ENCODE measurements at places on chromosomes 3 and 15. TPM values are rescaled to one million over a fixed set of nuclear protein-coding genes. Genes with fewer than 3 reads are reported as not detected.

GOLGA8R gene
- not detected for polyA plus RNA-seq

DNA sequence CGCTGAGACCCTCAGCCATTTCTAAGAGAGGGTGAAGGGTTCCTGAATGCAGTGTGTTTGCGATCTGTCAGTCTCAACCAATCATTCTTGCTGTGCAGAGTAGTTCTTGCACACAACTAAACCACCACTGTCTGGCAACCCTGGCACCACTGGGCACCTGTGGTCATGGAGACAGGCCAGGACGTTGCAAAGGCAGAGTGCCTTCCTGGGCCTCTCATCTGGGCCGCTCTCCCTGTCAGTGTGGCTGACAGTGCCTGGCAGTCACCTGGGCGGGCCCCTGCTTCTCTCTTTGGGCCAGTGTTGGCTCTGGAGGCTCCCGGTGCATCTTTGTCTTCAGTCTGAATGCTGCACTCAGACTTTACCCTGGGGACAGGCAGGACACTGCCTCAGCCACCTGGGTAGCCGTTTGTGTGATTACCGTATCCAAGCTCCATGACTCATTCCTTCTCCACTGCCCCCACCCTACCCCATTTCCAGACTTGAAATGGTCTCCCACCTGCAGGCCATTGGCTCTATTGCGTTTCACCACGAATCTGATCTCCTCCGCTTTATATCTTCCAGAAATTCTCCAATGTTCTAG is 104.6 kb upstream of the KLF13 start:
- DNase-seq = no peak

PTX3 gene
- polyA plus RNA-seq = 1.7 TPM

P3H2 gene
- 31.1 TPM for polyA plus RNA-seq

HESX1 gene
- polyA plus RNA-seq = 7.1 TPM

- no peak for DNase-seq
These were observed 74.6 kb downstream of the PRICKLE2 start for GRCh38 chr3:64150623-64151207.

- no peak for DNase-seq
These were observed at the start of gene ALDH1A3 for GRCh38 chr15:100879464-100880138. TSS of gene ALDH1A3 (plus strand) at chr15:100879831. CDS start at chr15:100879908, 77 bp downstream.

NPHP3 gene
- 5.7 TPM for polyA plus RNA-seq

- no peak for DNase-seq
These were observed 36.7 kb downstream of the PTPN9 start for GRCh38 chr15:75542386-75542797.

DNA sequence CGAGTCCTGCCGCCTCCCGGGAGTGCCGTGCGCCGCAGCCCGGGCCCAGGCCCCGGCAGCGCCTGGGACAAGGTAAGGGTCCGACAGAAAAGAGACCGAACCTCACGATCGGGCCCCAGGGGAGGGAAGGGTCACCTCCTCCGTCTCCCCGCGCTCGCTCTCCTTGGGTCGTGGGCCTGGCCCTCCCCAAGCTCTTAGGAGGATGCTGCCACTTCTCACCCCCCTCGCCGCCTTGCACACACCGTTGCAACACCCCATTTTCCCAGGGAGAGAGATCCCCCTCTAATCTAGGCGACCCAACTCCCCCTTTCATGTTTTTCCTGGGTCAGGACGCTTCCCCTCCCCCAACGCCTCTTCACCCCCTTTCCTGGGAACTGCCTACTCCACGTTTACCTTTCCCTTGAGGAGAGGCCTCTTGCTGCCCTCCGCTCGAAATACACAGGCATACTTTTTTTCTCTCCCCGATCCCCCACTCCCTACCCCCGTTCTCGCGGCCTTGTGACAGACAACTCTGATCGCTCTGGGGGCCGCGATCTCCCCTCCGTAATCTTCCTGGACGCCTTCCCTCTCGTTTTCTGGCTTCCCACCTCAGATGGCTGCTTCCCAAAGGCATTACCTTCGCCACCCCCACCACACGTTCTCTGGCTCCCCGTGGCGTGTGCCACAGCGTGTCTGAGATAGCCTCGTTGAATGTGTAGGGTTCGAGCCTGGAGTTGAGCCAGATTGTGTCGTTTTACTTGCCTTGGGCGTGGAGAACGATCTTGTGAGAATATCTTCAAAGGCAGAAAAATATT is 688 bp downstream of the SETD5 start:
- peak; percentile 65 for DNase-seq

DNA sequence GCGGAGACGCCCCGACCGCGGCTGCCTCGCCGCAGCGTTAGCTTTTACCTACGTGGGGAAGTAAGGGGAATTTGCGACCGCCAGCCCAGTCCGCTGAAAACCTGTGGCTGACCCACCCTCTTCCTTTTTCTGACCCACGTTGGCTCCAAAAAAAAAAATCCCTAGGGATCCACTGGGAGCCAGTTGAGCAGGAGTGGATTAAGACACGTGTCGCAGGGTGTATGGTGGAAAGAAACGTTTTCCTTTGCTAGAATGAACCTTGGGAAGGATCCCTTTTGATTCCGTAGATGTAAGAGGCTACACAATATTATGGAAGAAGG is 575 bp upstream of the PCYT1A start:
- no peak for DNase-seq

LMLN gene
- 3.9 TPM for polyA plus RNA-seq

- no peak for DNase-seq
These were observed 32.2 kb upstream of the TAMM41 start for GRCh38 chr3:11878837-11879236.
